Astrocyte (in vitro differentiated cells and primary cell): ENCODE measurements at places on chromosomes 2 and 18. TPM values are rescaled to one million over a fixed set of nuclear protein-coding genes. Genes with fewer than 3 reads are reported as not detected.

Gene DCDC2C
- total RNA-seq: not detected in 2 replicates

Gene NLRC4
- total RNA-seq: not detected in 2 replicates

Gene UBXN4
- 78.3 and 79.4 TPM in 2 replicates for total RNA-seq

DNA sequence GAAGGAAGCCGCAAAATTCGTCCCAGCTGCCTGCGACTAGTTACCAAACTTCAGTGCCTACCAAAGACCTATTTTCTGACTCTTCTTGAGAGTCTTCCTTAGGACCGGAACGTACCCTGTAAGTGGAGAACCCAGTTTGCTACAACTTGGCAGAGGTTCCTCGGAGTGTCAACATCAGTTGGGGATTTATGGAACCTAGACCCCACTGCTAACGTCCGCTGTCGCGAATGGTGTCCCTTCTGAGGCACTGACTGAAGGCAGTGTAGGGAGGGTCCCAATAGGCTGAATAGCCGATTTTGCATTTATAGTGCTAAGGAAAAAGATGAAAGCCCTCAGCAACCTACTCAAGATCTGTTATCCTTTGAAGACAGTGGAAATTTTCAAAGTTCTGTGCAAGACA lies 568 bp upstream of the STK17B start:
- DNase-seq: peak; percentile 6

- DNase-seq: no peak
Measured at GRCh38 chr2:206569470-206569869, 72.8 kb upstream of the FAM237A start.

DNA sequence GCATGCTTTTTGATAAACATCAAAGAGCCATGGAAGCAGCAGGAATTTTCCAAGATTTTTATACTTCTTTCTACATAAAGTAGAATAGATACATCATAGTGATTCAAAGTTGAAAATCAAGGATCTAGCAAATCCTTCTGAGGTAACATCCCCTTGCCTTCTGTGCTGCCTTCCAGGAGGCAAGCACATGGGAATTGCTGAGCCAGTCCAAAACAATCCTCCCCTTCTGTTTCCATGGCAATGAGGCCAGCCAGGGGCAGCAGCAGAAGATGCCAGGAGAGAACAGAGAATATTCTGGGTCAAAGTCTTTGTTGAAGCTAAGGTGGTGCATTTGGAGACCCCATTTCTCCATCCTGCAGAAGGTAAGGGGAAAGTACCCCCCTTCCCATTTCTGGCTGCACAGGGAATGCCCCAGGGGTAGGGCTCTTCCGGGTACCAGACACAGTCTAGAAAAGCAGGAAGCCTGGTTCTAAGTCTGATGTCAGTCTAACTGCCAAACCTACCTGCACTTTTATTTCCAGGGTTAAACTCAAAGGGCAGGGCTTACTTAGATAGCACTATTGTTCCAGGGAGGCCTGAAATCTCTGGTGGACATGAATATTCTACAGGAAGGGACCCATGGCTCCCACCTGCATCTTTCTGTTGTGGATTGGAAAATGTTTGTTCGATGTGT lies 22.1 kb downstream of the CENPA start:
- DNase-seq: no peak

GRCh38 chr2:111108745-111109271 lies 11.9 kb upstream of the BCL2L11 start:
- DNase-seq: no peak

DNA sequence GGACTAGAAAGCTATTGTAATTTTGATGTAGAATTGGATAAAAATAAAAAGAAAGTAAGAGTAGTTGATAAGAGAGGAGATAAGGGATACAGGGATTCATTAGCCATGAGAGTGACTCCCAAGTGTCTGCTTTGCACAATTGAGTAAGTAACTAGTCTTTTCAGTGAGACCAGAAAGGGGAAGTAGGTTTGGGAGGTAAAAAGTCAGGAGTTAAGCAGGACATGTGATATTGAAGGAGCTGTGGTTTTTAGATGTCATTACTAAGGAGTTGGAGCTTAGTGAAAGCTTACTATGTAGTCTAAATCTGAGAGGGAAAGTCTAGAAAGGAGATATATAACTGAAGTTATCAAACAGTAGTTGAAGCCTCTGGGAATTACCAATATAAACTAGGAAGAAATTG lies 93.4 kb downstream of the SLC5A7 start:
- no peak for DNase-seq

DNA sequence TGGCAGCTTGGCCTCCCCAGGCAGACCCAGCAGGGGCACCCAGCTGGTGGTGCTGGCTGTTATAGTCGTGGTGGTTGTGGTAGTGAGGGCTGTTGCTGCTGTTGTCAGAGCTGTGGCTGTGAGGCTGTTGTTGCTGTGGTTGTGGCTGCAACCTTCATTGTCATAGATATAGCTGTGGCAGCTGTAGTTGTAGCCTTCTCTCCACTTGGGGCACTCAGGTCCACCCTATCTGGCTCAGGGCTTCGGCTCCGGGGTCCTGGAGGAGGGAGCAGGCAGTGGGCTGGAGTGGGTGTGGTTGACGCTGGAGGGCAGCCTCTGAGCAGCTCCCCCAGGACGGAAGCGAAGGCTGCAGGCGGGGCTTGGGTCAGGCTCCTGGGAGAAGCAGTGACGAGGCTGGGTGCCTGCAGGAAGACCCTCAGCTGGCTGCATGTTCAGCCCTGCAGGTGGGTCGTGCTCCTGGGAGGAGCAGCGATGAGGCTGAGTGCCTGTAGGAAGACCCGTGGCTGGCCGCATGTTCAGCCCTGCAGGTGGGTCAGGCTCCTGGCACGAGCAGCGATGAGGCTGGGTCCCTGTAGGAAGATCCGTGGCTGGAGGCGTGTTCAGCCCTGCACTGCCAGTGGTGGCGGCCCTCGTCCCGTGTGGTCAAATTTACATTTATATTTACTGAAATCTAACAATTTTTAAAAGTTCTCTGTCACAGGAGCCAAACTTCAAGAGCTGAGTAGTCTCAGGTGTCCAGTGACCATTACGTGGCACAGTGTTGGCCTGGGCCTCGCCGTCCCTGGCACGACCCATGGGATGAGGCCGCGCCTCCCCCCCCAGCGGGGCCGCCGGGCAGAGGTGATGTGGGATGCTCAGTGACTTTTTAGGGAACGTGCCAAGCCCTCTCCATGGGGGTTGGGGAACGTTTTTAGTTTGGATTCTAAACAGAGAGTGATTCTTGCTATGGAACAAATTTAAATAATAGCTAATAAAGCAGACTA lies 79.2 kb upstream of the PXDN start:
- no peak for DNase-seq

Gene CTDSP1
- total RNA-seq: 41.8 and 45.0 TPM in 2 replicates

- no peak for DNase-seq
Measured at GRCh38 chr2:231287696-231288095, 89.3 kb downstream of the ARMC9 start.

- no peak for DNase-seq
Measured at GRCh38 chr2:27324720-27325119, 1.8 kb upstream of the MPV17 start.

DNA sequence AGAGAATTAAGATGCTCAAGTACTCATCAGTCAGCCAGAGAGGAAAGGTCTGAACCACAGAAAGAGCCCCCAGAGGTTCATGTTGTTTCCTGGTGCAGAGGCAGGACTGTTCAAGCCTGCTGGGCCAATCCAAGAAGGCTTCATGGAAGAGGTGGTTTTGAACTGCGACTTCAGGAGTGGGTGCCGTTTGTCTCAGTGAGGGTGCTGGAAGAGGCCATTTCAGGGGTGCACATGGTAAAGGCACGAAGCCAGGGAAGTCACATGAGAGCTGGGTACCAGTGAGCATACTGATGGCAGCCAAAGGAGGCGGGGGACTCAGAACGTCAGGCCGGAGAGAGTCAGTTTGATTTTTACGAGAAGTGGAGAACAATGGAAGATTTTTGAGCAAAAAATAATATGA lies 55.5 kb downstream of the EMILIN2 start:
- no peak for DNase-seq

Gene ANO7
- total RNA-seq: 5.8 and 7.1 TPM in 2 replicates

DNA sequence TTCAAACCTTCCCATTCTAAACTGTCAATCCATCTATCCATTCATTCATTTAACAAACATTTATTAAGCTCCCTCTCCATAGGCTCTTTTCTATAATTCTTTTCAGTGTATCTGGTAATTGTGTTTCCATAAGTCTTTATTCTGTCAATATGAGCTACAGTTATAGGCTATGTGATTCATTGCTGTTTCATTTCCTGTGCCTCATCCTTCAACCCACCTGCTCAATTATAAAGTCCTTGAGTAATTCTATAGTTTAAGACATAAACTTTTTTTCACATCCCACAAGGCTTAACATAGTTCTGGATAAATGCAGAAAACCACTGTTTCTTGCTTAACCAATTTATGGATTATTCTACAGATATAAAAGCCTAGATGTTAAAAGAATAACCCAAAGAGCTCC lies 84.2 kb upstream of the PIK3C3 start:
- DNase-seq: peak; percentile 19

GRCh38 chr2:94984964-94985575 lies 40.4 kb upstream of the MAL start:
- no peak for DNase-seq

Gene SLC9A2
- total RNA-seq: 0.32 TPM in 1 of 2 replicates, not detected in the other

DNA sequence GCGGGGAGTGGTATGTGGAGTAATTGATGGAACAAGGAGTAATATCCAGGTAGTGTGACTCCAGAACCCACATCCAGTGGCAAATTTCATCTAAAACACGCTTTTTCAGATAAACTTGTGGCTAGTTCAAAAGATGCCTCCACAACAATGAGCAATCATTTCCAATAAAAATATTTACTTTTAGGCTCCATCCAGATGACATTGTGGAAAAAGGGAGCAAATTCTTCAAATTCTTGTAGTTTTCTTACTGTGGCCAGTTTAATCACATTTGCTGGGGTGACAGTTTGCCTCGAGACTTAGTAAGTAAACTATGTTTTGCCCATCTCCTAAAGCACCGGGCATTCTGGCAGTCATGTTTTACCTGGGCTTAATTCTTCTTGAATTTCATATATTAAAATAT lies 243.6 kb downstream of the IRS1 start:
- peak; percentile 20 for DNase-seq

Gene INPP5D
- total RNA-seq: 8.9 and 14.7 TPM in 2 replicates

GRCh38 chr2:102437122-102437521 lies 14.2 kb downstream of the IL18RAP start:
- DNase-seq: no peak

- DNase-seq: no peak
Measured at GRCh38 chr18:45733535-45733934, 9.6 kb downstream of the SLC14A1 start.

GRCh38 chr18:68960355-68960754 lies 162.5 kb downstream of the CCDC102B start:
- no peak for DNase-seq

GRCh38 chr2:200786826-200787225 lies 24.9 kb upstream of the BZW1 start:
- peak; percentile 76 for DNase-seq

DNA sequence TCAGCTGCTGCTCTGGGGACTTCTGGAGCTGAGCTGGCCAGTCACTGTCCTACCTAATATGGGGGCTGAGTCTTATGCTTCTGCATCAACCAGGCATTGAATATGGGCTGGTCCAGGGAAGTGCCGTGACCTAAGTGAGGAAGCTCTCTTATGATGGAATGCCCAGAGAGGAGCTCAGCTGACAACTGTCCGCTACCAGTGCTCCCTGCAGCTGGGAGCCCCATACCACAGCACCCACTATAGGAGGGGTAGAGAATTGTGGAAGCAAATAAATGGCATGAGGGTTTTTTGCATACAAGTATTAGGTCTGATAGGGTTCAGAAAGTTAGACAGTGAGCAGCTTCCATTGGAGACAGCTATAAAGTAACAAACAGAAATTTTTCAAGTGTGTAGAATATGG lies 4.5 kb downstream of the TIMM21 start:
- no peak for DNase-seq

Gene HOXD4
- not detected in 2 replicates for total RNA-seq

DNA sequence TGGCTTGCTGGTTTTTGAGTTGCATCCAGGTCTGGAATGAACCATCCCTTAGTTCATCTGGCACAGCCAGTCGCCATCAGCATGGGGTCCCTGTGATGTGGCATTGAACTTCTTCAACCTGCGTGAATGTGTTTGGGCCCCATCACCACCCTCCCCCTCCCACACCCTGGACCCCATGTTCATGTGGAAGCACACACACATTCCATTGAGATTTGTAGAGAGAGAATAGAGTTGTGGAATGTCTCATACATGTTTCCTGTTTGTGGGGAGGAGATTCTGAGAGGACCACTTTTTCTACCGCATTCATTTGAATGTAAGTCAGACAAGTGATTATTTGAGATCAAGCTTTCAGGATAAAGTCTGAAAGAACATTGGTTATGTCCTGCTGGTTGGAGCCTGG lies 117.6 kb upstream of the EML6 start:
- DNase-seq: peak; percentile 74

Gene THSD7B
- total RNA-seq: 0.14 and 0.18 TPM in 2 replicates

- DNase-seq: peak; percentile 95
Measured at GRCh38 chr18:58314284-58314683, 270.3 kb downstream of the NEDD4L start.

- no peak for DNase-seq
Measured at GRCh38 chr2:166074430-166074829, 53.4 kb downstream of the SCN1A start.

Gene ANKRD30BL
- not detected in 2 replicates for total RNA-seq

GRCh38 chr2:58035352-58035751 lies 11.3 kb upstream of the VRK2 start:
- DNase-seq: no peak

- no peak for DNase-seq
Measured at GRCh38 chr2:6924101-6924923, 7.1 kb downstream of the RNF144A start.

Gene TUBB8B
- not detected in 2 replicates for total RNA-seq

DNA sequence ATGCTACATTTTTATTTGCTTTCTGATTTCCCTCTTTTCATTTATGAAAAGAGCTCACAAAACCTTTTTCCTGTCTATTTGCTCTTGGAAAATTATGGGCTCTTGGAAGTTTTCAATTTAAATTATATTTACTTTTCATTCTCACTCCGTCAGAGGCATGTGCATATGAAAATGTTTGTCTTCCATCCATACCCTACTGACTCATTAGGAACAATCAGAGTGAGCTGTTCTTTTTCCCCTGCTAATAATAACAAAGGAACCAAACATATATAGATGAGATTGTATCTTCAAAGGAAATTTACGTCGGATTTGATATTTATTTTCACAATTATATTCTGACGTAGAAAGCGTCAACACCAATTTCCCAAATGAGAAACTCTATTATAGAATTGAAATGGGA lies 1101.2 kb downstream of the TSN start:
- DNase-seq: no peak

- DNase-seq: no peak
Measured at GRCh38 chr2:169007941-169008340, 23.2 kb downstream of the ABCB11 start.

- no peak for DNase-seq
Measured at GRCh38 chr2:222304737-222305515, 6.1 kb upstream of the PAX3 start.

Gene AMMECR1L
- total RNA-seq: 30.5 and 32.2 TPM in 2 replicates

GRCh38 chr2:40284797-40285196 lies 167.1 kb downstream of the SLC8A1 start:
- DNase-seq: no peak

Gene FEV
- not detected in 2 replicates for total RNA-seq
